Adrenal gland (tissue), 19 donors: ENCODE measurements at places on chromosomes 3 and 15.

- no peak for DNase-seq
- H3K27ac ChIP-seq = no peak overlapping the region
- H3K36me3 ChIP-seq = no peaks in the 10 kb centered on the region
- H3K4me1 ChIP-seq = no peaks in the 10 kb centered on the region
These were observed 6.0 kb downstream of the CCR2 start for GRCh38 chr3:46359733-46360493.

DNA sequence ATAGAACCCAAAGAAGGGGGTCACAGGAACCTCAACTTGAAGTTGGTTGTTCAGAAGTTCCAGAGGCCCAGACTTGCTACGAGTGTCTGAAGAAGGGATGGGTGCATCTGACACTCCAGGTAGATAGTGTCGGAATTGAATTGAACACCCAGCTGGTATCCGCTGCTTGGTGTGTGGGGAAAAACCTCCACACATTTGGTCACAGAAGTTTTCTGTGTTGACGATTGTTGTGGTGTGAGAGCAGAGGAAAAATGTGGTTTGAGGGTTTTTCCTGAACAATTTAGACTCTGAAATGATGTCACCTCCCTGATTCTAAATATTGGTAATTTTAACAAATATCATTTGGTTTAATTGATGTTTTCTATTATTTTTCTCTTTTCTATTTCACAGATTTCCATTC lies 218.8 kb upstream of the CTNNB1 start:
- H3K27ac ChIP-seq = no peak overlapping the region
- no peaks in the 10 kb centered on the region for H3K36me3 ChIP-seq
- no peaks in the 10 kb centered on the region for H3K4me1 ChIP-seq
- no peaks in the 10 kb centered on the region for H3K27me3 ChIP-seq

- no peaks in the 10 kb centered on the region for H3K27me3 ChIP-seq
- no peak overlapping the region for H3K27ac ChIP-seq
- H3K4me3 ChIP-seq = no peak overlapping the region
- no peak for DNase-seq
- peaks cover 5% of the 10 kb centered on the region for H3K4me1 ChIP-seq
These were observed 55.2 kb upstream of the IMPG2 start for GRCh38 chr3:101375586-101375985.

GRCh38 chr3:195806211-195806915 lies 5.4 kb downstream of the MUC4 start:
- H3K4me3 ChIP-seq = no peak overlapping the region
- DNase-seq = no peak

- no peak overlapping the region for H3K27ac ChIP-seq
- H3K36me3 ChIP-seq = no peaks in the 10 kb centered on the region
- no peak overlapping the region for H3K4me3 ChIP-seq
- no peaks in the 10 kb centered on the region for H3K27me3 ChIP-seq
- H3K4me1 ChIP-seq = no peaks in the 10 kb centered on the region
These were observed 499.1 kb downstream of the ROBO2 start for GRCh38 chr3:77539014-77539413.

DNA sequence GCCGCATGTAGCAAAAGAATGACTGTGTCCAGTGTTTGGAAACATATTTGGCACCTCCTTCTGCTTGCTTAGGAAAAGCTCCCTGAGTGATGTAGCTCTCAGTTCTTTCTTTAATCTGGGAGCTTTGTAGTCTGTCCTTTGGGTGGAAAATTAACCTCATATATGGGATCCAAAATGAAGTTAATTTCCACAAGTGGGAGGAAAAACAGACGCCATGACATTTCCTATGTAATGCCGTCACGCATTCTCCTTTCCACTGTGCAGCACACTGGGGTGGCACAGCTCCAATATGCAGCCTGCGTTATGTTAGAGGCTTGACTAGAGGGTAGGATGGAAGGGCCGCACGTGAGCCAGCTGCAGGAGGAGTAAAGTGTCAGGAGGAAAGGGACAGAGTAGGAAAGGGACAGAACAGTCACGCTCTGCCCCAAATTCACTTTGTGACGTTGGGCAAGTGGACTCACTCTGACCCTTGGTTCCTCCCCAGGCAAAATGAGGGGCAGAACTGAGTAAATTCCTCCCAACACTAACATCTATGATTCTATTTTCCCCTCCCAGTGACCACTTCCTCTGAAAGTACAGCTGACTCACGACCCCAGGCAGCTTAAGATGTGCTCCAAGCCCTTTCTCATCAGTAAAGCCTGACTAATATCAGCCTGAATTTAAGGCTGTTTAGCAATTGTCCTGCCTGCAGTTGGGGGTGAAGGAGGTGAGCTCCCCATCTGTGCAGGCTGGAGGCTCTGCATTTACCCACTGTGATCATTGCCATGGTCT lies 176.5 kb upstream of the PFN2 start:
- H3K27ac ChIP-seq = no peak overlapping the region
- H3K4me1 ChIP-seq = no peaks in the 10 kb centered on the region
- H3K36me3 ChIP-seq = no peaks in the 10 kb centered on the region
- H3K4me3 ChIP-seq = no peak overlapping the region

DNA sequence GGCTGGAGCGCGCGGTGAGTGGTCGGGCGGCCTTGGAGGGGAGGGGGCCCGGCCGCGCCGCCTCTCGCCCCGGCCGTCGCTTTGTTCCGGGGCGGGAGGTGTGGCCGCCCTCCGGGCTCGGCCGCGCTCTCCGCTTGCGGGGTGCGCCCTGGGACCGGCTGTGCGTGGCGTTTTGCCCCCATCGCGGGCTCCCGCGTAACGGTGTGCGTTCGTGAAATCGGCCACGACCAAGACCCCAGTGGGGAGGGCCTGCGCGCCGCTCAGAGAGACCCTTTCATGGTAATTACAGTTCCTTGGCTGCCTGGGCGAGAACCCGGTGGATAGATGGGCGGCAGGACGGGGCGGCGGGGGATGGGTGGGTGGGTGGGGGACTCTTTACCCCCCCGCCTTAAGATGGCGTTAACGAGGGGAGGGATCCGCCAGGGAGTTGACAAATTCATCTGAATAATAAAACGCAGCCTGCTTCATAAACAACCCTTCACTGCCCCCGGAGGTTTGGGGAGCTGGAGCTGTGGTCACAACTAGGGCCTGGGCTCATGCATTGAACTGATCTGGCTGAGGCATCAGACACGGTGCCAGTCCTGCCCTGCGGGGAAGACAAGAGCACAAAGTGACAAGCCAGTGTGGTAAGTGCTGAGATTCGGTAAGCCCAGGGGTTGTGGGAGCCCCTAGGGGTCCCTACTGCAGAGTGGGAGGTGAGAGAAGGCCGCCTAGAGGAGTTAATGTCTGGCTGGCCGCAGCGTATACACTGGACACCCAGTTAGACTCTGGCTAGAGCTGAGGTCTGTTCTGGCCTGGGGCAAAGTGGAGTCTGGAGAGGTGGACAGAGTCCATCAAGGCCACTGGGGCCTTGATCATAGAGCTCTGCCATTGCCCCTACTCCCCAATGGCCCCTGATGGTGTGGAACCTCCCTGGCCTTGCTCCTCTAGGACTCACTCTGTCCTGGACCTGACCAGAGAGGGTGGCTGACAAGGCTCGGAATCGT lies 668 bp downstream of the MRAS start:
- H3K4me1 ChIP-seq = peaks cover 48% of the 10 kb centered on the region
- no peaks in the 10 kb centered on the region for H3K27me3 ChIP-seq
- H3K36me3 ChIP-seq = no peaks in the 10 kb centered on the region
- peak overlapping the region; percentile 99 for H3K27ac ChIP-seq
- DNase-seq = peak; percentile 72

- no peaks in the 10 kb centered on the region for H3K4me1 ChIP-seq
- H3K27ac ChIP-seq = no peak overlapping the region
- DNase-seq = no peak
- no peaks in the 10 kb centered on the region for H3K27me3 ChIP-seq
- no peak overlapping the region for H3K4me3 ChIP-seq
These were observed 21.0 kb downstream of the MAPKAPK3 start for GRCh38 chr3:50637945-50638344.

- H3K27ac ChIP-seq = no peak overlapping the region
- no peak overlapping the region for H3K4me3 ChIP-seq
- H3K4me1 ChIP-seq = no peaks in the 10 kb centered on the region
- no peaks in the 10 kb centered on the region for H3K27me3 ChIP-seq
- DNase-seq = no peak
These were observed 35.0 kb downstream of the TNK2 start for GRCh38 chr3:195873281-195873887.

DNA sequence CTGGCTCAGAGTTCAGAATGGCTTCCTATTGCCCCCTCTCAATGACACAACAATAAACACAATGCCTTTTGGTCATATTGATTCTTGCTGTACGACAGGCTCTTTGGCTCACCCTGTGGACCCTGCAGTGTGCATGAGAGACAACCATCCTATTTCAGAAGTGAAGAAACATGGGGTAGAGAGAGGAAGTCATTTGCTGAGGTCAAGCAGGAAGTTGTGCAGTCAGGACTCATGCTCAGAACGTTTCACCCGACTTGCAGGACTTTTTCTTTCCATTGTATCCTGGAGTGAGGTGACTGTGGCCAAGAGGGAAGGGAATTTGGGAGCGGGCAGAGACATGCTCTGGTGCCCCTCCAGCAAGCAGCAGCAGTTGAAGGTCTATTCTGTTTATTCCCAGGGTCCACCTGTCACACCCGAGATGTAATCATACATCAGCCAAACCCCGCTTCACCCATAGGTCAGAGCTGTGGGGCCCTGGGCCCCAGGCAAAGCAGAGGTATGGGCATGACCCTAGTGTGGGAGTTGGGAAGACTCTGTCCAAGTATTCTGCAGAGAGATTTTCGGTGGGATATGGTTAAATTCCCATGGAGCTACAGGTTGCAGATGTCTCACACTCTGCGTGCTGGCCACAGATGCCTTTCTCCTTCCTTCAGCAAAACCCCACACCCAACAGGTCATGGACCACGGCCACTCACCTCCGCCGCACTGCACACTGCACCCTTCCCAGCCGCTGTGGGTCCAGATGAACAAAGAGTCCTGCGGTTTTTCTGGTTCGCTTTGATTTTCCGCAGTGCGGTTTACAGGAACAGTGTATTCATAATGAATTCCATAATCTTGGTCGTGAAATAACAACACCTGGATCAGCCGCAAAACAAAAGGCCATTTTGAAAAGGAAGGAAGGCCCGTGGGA lies 290.6 kb downstream of the ADAMTS17 start:
- H3K4me3 ChIP-seq = no peak overlapping the region
- no peak overlapping the region for H3K27ac ChIP-seq
- no peaks in the 10 kb centered on the region for H3K4me1 ChIP-seq
- no peaks in the 10 kb centered on the region for H3K27me3 ChIP-seq
- H3K36me3 ChIP-seq = no peaks in the 10 kb centered on the region
- no peak for DNase-seq

- no peak overlapping the region for H3K27ac ChIP-seq
- no peak for DNase-seq
- no peaks in the 10 kb centered on the region for H3K27me3 ChIP-seq
- H3K4me3 ChIP-seq = no peak overlapping the region
- H3K4me1 ChIP-seq = no peaks in the 10 kb centered on the region
These were observed 58.3 kb downstream of the EPHA3 start for GRCh38 chr3:89165636-89166263.

GRCh38 chr3:53495520-53496391 lies 1.3 kb downstream of the CACNA1D start:
- DNase-seq = peak; percentile 56
- no peaks in the 10 kb centered on the region for H3K27me3 ChIP-seq
- no peak overlapping the region for H3K27ac ChIP-seq
- H3K4me1 ChIP-seq = peaks cover 50% of the 10 kb centered on the region

- DNase-seq = no peak
- no peaks in the 10 kb centered on the region for H3K36me3 ChIP-seq
These were observed 183.4 kb downstream of the GOLGA6L6 start for GRCh38 chr15:20358066-20358778.

DNA sequence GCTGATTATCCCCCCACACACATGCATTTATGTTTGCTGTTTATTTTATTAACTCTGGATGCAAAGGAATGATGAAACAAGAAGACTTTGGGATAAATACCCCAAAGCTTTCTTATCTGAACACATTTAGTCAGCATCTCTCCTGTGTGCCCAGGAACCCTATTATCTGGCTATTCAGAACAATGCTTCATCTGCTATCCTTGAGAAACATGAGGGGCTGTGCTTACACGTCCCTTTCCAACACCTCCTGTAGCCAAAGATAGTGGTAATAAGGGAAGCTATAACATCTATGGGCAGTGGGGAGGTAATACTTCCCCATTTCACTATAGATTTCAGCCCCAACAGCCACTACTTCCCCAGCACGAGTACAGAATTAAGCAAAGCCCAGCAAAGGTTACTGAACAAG lies 94.7 kb downstream of the SSR3 start:
- H3K27ac ChIP-seq = no peak overlapping the region
- DNase-seq = no peak
- H3K4me3 ChIP-seq = no peak overlapping the region
- no peaks in the 10 kb centered on the region for H3K4me1 ChIP-seq
- H3K36me3 ChIP-seq = no peaks in the 10 kb centered on the region

GRCh38 chr3:111080413-111080812 lies 8.8 kb downstream of the NECTIN3 start:
- no peaks in the 10 kb centered on the region for H3K27me3 ChIP-seq
- H3K4me3 ChIP-seq = no peak overlapping the region
- H3K27ac ChIP-seq = no peak overlapping the region
- no peak for DNase-seq

GRCh38 chr3:123286308-123287023 lies 84.7 kb downstream of the SEC22A start:
- no peaks in the 10 kb centered on the region for H3K4me1 ChIP-seq
- no peaks in the 10 kb centered on the region for H3K27me3 ChIP-seq
- H3K36me3 ChIP-seq = no peaks in the 10 kb centered on the region

DNA sequence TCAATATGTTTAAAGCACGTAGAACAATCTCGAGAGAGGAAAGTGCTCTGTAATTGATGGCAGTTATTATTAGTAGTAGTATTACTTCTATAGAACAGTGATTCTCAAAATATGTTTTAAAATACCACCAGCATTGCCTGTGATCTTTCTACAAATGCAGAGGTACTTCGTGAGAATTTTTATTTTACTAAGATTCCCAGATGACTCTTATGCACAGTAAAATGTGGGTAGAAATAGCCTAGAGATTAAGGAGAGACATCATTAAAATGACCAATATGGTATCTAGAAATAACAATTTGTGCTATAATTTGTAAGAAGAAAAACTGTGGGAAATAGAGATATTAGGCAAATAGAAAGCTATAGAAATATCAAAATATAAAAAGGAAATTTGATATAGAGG lies 157.9 kb downstream of the SUCNR1 start:
- H3K4me1 ChIP-seq = no peaks in the 10 kb centered on the region
- DNase-seq = no peak
- no peak overlapping the region for H3K4me3 ChIP-seq
- no peaks in the 10 kb centered on the region for H3K36me3 ChIP-seq

- no peaks in the 10 kb centered on the region for H3K27me3 ChIP-seq
- peak overlapping the region; percentile 30 for H3K27ac ChIP-seq
- no peaks in the 10 kb centered on the region for H3K4me1 ChIP-seq
- no peak for DNase-seq
- peak overlapping the region; percentile 30 for H3K4me3 ChIP-seq
These were observed 4.0 kb downstream of the TM4SF1 start for GRCh38 chr3:149373235-149374125.

DNA sequence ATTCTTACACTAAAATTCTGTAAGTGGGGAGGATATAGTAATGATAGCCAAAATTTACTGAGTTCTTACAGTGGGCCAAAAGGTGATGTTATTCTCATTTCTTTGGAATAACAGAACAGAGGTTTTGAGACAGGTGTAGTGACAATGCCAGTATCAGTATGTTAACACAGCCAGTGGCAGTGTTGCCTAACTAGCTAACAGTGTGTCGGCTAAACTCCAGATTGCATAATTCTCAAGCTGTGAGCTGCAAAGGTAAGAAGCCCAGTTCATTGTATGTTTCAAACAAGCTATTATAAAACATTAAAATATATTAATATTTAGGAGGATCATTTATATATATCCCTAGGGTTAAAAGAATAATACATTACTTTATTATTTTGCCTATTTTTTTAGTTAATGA lies 920 bp downstream of the SLC15A2 start:
- no peaks in the 10 kb centered on the region for H3K4me1 ChIP-seq
- H3K27ac ChIP-seq = no peak overlapping the region
- H3K36me3 ChIP-seq = no peaks in the 10 kb centered on the region
